ENCODE measurements at places on chromosomes 6 and 20. TPM values are rescaled to one million over a fixed set of nuclear protein-coding genes. Genes with fewer than 3 reads are reported as not detected.

- no peak overlapping the region for H3K4me3 ChIP-seq
- no peaks in the 10 kb centered on the region for H3K36me3 ChIP-seq
- H3K27me3 ChIP-seq: no peaks in the 10 kb centered on the region
- H3K27ac ChIP-seq: no peak overlapping the region
- peaks cover 10% of the 10 kb centered on the region for H3K4me1 ChIP-seq
- DNase-seq: no peak
These were observed 20.1 kb downstream of the COL21A1 start for GRCh38 chr6:56227071-56227879.

GRCh38 chr6:135043846-135044245 is 10.8 kb downstream of the HBS1L start:
- H3K27me3 ChIP-seq: no peaks in the 10 kb centered on the region
- no peak for DNase-seq
- H3K36me3 ChIP-seq: peaks cover 6% of the 10 kb centered on the region
- H3K27ac ChIP-seq: no peak overlapping the region
- no peaks in the 10 kb centered on the region for H3K4me1 ChIP-seq
- H3K4me3 ChIP-seq: no peak overlapping the region

GRCh38 chr20:7775072-7775471 is 165.2 kb downstream of the HAO1 start:
- DNase-seq: no peak
- H3K27ac ChIP-seq: no peak overlapping the region
- no peaks in the 10 kb centered on the region for H3K27me3 ChIP-seq
- no peaks in the 10 kb centered on the region for H3K36me3 ChIP-seq
- no peaks in the 10 kb centered on the region for H3K4me1 ChIP-seq
- H3K4me3 ChIP-seq: no peak overlapping the region

DNA sequence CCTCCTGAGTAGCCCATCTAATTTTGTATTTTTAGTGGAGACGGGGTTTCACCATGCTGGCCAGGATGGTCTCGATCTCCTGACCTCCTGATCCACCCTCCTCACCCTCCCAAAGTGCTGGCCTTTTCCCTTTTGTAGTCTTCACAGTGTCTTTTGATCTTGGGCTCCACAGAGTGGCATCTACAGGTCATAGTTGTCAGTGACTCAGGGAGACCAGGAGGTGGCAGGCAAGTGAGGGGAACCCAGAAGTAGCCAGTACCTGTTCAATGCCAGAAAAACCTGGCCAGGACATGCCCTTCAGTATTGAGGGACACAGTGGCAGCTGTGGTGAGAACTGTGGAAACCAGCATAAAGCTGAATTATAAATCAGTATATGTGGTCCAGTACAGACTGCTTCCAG is 19.6 kb downstream of the RPP21 start:
- no peaks in the 10 kb centered on the region for H3K27me3 ChIP-seq
- H3K4me3 ChIP-seq: no peak overlapping the region
- DNase-seq: no peak
- H3K27ac ChIP-seq: no peak overlapping the region
- no peaks in the 10 kb centered on the region for H3K36me3 ChIP-seq

GRCh38 chr20:21105429-21106170 is 558 bp downstream of the LINC00237 start:
- no peaks in the 10 kb centered on the region for H3K4me1 ChIP-seq
- H3K36me3 ChIP-seq: no peaks in the 10 kb centered on the region
- peak; percentile 70 for DNase-seq
- no peak overlapping the region for H3K4me3 ChIP-seq
- H3K27me3 ChIP-seq: no peaks in the 10 kb centered on the region

GRCh38 chr6:17730078-17730704 is 23.5 kb upstream of the NUP153 start:
- no peak for DNase-seq
- H3K27me3 ChIP-seq: no peaks in the 10 kb centered on the region
- no peaks in the 10 kb centered on the region for H3K4me1 ChIP-seq
- H3K4me3 ChIP-seq: no peak overlapping the region
- H3K36me3 ChIP-seq: no peaks in the 10 kb centered on the region
- H3K27ac ChIP-seq: no peak overlapping the region

DNA sequence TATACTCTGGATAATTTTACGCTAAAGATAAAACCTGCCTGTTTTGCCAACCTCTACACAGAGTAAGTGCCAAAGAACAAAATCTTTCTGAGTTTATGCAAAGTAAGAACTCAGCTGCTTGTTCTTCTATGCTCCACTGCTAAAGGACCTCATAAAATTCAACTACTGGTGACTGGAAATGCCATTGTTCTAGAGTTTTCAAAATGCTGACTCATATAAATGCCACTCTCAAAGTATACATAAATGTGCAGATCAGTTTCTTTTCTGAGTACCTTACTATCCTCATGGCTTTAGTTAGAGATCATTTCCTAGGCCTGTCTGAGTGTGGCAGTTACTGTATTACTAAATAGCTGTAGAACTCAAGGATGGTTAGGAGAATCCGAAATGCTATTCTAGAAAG is 45.6 kb downstream of the LYRM4 start:
- DNase-seq: no peak
- H3K4me1 ChIP-seq: no peaks in the 10 kb centered on the region
- H3K4me3 ChIP-seq: no peak overlapping the region
- no peaks in the 10 kb centered on the region for H3K36me3 ChIP-seq

ENPP4 gene
- total RNA-seq: 20.4 TPM

CUTA gene
- 89.9 TPM for total RNA-seq

BRPF3 gene
- 32.9 TPM for total RNA-seq
